Sigmoid colon (tissue), 7 donors: ENCODE measurements at places on chromosomes 11 and 22. TPM values are rescaled to one million over a fixed set of nuclear protein-coding genes. Genes with fewer than 3 reads are reported as not detected.

Gene ACP2
- total RNA-seq, result 54.0 TPM

Gene FGF19
- total RNA-seq, result not detected

Gene HORMAD2
- total RNA-seq, result not detected

Gene CDPF1
- 18.9 TPM for total RNA-seq
